Effector memory CD4-positive, alpha-beta T cell (primary cell): ENCODE measurements at places on chromosomes 5 and 9.

DNA sequence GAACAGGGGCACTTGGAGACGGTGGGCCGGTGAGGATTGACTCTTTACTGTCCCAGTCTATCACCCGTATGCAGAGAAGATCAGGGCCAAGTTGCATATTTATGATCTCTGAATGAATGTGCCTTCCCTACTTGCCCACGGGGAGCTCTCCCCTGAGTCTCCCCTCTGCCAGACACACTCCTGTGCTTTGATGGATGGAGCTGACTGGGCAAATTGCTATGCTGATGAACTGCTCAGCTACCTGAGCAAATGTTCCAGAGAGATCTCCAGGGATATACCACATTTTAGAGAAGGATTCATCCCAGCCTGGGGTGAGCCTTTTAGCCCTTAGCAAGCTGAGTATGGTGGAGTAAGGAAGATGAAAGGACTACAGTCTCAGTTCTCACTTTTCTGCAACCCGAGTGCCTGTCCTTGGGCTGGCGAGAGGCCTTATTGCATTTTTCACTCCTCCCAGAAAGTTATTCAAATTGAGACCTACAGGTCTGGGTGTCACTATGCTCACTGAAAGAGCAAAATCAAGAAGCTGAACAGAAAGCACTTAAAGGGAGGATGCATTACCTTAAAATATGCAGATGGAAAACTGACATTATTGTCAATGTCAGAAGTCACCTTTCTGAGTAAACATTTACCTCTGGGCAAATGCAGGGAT lies 526.7 kb upstream of the WWC1 start:
- no peaks in the 10 kb centered on the region for H3K27me3 ChIP-seq
- no peak overlapping the region for H3K27ac ChIP-seq
- H3K36me3 ChIP-seq: no peaks in the 10 kb centered on the region
- no peaks in the 10 kb centered on the region for H3K4me1 ChIP-seq
- no peak for DNase-seq

GRCh38 chr9:131543141-131543540 lies 2.2 kb upstream of the PRRT1B start:
- H3K4me1 ChIP-seq: peaks cover 25% of the 10 kb centered on the region
- DNase-seq: no peak
- no peak overlapping the region for H3K4me3 ChIP-seq

DNA sequence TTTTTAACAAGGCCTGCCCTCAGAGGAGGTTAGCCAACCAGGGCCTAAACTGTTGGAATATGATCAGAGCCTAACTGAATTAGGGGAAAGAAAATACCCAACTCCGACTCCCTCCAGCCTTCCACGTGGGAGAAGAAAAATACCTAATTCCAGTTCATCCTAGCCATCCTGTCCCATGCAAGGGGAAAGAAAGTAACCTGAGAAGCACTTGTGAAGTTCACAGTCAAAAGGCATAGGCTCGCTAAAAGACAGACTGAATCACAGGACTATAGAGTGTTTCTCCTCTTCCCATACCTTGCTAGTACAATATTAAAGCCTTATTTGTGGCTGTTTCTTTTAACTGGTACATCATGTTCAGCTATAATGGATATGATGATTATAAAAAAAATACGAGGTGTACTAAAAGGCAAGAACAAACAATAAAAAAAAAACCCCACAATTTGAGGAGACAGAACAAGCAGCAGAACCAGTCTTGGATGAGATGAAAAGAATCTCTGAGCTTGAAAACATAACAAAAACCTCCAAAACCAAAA lies 18.0 kb upstream of the ATP10B start:
- no peak overlapping the region for H3K4me3 ChIP-seq
- H3K36me3 ChIP-seq: no peaks in the 10 kb centered on the region
- H3K27ac ChIP-seq: no peak overlapping the region
- H3K4me1 ChIP-seq: no peaks in the 10 kb centered on the region

- no peak overlapping the region for H3K4me3 ChIP-seq
- H3K4me1 ChIP-seq: no peaks in the 10 kb centered on the region
- no peak for DNase-seq
- H3K27ac ChIP-seq: no peak overlapping the region
- H3K27me3 ChIP-seq: no peaks in the 10 kb centered on the region
Observed at GRCh38 chr9:479971-480350, 265.3 kb downstream of the DOCK8 start.

DNA sequence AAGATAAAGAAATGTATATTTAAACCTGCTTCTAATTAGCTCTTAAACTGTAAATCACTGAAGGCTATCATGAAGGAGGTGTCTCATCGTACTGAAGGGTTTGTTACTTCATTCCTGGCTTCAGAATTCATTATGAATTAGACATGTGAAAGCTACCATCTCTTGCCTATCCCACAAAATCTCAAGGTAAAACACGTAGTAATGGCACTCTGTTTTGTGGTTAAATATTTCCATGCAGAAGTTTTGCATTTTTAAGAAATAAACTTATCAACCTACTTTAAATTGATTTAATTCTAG lies 490.7 kb upstream of the NUDT12 start:
- no peak overlapping the region for H3K4me3 ChIP-seq
- no peak for DNase-seq
- H3K36me3 ChIP-seq: no peaks in the 10 kb centered on the region
- no peaks in the 10 kb centered on the region for H3K27me3 ChIP-seq
- H3K27ac ChIP-seq: no peak overlapping the region

DNA sequence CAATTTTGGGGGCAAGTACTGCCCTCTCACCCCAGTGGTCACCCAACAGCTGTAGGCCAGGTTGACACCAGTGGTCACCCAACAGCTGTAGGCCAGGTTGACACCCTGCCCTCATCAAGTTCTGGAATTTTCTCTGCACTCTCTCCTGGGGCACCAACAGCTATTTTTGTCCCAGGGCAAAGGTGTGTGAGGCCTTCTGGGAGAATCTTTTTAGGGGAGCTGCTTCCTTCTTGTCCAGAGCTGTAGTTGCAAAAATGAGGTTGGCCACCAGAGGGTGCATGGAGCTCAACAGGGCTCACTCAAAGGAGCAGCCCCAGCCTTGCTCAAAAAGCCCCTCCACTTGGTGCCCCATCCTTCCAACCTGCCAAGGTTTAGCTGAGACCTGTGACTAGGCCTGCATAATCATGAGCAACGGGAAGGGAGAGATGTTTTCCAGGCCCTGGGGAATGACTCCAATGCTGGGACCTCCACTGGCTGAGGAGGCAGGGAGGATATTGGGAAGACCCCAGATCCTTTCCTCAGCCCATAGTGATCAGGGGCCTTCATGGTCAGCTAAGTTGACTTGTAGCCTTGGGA lies 10.6 kb upstream of the P4HA2 start:
- H3K36me3 ChIP-seq: no peaks in the 10 kb centered on the region
- DNase-seq: peak; percentile 43
- H3K4me3 ChIP-seq: no peak overlapping the region
- no peaks in the 10 kb centered on the region for H3K27me3 ChIP-seq
- no peak overlapping the region for H3K27ac ChIP-seq

GRCh38 chr9:35227284-35227683 lies 65.5 kb downstream of the UNC13B start:
- no peak overlapping the region for H3K4me3 ChIP-seq
- H3K27me3 ChIP-seq: no peaks in the 10 kb centered on the region
- DNase-seq: no peak
- H3K36me3 ChIP-seq: no peaks in the 10 kb centered on the region
- H3K27ac ChIP-seq: no peak overlapping the region

DNA sequence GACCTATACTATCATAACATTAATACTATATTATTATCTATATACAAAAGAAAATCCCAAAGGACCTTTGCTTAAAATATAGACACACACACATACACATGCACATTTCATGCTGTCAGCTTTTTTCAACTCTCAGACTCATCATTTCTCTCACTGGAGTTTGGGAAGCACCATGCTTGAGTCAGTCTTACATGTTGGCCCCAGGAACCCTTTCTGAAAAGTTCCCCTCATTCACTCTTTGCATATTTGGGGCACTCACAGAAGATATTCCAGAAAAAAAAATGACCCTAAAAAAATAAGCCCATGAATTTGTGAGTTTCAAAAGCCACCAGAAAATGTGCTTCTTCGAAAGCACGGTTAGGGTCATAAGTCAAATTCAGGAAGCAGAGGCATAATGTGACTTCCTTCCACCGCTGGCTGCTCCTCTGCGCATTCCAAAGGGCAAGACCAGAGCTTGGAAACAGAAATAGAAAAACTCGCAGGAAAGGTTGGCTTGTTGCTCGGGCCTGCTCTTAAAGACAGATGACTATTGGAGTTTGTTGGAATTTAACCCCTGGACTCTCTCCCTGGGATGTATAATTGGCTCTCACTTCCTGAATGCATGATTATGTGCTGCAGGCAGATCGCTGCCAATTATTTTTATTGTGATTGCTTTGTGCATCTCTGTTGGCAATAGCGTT lies 129.7 kb upstream of the IQGAP2 start:
- no peak overlapping the region for H3K4me3 ChIP-seq
- H3K27me3 ChIP-seq: no peaks in the 10 kb centered on the region
- no peak overlapping the region for H3K27ac ChIP-seq
- no peak for DNase-seq

GRCh38 chr5:162567644-162568043 lies 500.1 kb downstream of the GABRG2 start:
- H3K27me3 ChIP-seq: no peaks in the 10 kb centered on the region
- H3K36me3 ChIP-seq: no peaks in the 10 kb centered on the region
- H3K27ac ChIP-seq: no peak overlapping the region
- H3K4me3 ChIP-seq: no peak overlapping the region

GRCh38 chr5:147658293-147658932 lies 124.1 kb downstream of the JAKMIP2 start:
- no peak for DNase-seq
- no peak overlapping the region for H3K27ac ChIP-seq
- no peak overlapping the region for H3K4me3 ChIP-seq
- H3K4me1 ChIP-seq: no peaks in the 10 kb centered on the region
- no peaks in the 10 kb centered on the region for H3K36me3 ChIP-seq

DNA sequence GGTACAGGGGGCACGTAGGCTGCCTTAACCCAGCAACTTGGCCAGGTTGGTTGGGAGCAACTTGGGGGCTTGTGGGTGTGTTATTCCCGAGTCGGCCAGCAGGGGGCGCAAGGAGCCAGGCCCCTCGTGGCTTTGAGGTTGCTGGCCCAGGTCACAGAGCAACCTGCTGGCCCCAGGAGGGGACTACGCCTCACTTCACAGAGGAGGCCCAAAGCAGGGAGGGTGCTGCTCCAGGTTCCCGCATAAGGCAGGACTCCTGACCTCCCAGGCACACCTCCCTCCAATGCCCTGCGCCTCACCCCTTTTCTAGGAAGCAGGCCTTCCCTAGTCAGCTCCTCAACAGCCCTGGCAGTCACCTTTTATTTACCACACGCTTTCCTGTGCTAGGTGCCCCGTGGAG lies 18.1 kb downstream of the KYAT1 start:
- H3K27me3 ChIP-seq: no peaks in the 10 kb centered on the region
- no peaks in the 10 kb centered on the region for H3K36me3 ChIP-seq

DNA sequence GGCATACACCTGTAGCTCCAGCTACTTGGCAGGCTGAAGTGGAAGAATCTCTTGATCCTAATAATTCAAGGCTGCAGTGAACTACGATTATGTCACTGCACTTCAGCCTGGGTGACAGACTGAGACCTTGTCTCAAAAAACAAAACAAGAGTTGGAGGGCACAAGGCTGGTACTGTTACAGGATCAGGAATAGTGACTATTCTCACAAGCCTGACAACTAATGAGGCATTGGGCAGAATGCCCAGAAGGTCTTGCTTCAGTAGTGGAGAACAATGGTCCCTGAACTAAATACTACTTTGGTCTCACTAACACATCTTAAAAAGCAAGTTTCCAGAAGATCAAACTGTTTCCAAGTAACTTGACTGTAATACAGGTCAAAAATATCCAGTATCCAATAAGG lies 182.9 kb upstream of the RFX3 start:
- DNase-seq: no peak
- H3K4me3 ChIP-seq: no peak overlapping the region
- no peaks in the 10 kb centered on the region for H3K36me3 ChIP-seq
- no peaks in the 10 kb centered on the region for H3K4me1 ChIP-seq

DNA sequence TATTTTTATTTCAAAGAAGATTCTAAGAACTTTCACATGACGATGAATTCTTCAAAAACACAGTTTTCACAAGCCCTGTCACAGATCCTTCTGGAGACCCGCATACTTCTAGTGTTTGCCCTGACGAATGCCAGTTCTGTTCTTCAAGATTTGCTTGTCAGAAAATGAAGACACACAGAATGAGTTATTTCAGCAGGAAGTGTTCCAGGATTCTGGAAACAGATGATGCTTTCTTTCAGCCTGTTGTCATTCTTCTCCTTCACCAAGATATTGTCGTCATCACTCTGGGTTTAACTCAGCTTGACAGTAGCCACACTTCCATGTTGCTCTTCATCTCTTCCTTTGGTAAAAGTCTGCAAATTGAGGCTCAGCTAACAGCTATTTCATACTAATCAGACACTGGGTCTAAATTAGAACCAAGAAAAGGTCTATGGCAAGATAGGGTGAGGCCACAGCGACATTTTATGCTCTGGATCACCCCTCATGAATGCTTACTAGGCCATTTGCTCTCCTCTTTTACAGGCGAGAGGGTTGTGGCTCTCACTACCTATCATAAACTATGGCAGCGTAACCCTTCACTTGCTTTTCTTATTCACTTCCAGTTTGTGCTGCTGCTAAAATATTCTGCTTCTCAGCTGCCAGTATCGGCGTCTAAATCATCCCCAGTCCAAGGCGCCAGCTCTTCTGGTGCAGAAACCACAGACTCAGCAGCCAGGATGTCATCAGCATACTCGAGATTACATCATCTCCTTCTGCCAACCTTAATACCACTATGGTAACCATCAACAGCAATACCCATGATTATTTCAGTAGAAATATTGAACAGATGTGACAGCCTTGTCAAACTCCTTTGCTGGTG lies 159.6 kb upstream of the TBCA start:
- no peaks in the 10 kb centered on the region for H3K4me1 ChIP-seq
- no peaks in the 10 kb centered on the region for H3K27me3 ChIP-seq
- no peaks in the 10 kb centered on the region for H3K36me3 ChIP-seq
- DNase-seq: no peak
- H3K4me3 ChIP-seq: peak overlapping the region; percentile 2
- H3K27ac ChIP-seq: no peak overlapping the region

DNA sequence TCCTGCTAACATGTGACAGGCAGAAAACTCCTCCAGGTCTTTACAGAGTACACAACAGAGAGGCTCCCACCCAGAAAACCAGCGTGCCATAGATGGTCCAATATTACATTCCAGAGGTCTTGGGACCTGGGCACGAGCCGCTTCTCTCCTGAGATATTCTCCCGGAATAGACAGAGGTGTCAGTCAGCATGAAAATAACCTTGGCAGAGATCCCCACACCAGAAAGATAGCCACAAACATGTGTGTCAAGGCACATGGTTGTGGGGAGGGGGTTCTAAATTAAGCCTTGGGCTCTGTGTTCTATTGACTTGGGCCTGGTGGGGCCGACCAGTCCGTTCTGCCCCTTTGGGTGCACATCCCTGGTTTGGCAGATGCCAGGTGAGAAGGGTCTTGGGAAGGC lies 78.4 kb downstream of the BOD1 start:
- H3K4me3 ChIP-seq: no peak overlapping the region
- no peaks in the 10 kb centered on the region for H3K36me3 ChIP-seq
- no peaks in the 10 kb centered on the region for H3K27me3 ChIP-seq
- no peaks in the 10 kb centered on the region for H3K4me1 ChIP-seq

- no peaks in the 10 kb centered on the region for H3K4me1 ChIP-seq
- H3K36me3 ChIP-seq: no peaks in the 10 kb centered on the region
- DNase-seq: no peak
Observed at GRCh38 chr9:14097666-14098415, 216.1 kb downstream of the NFIB start.
